EH (cell line): ENCODE measurements at places on chromosomes 6 and 20.

- no peak for DNase-seq
Observed at GRCh38 chr6:12383448-12383847, 93.3 kb downstream of the EDN1 start.

GRCh38 chr6:125393449-125393858 lies 91.7 kb upstream of the HDDC2 start:
- DNase-seq: no peak

DNA sequence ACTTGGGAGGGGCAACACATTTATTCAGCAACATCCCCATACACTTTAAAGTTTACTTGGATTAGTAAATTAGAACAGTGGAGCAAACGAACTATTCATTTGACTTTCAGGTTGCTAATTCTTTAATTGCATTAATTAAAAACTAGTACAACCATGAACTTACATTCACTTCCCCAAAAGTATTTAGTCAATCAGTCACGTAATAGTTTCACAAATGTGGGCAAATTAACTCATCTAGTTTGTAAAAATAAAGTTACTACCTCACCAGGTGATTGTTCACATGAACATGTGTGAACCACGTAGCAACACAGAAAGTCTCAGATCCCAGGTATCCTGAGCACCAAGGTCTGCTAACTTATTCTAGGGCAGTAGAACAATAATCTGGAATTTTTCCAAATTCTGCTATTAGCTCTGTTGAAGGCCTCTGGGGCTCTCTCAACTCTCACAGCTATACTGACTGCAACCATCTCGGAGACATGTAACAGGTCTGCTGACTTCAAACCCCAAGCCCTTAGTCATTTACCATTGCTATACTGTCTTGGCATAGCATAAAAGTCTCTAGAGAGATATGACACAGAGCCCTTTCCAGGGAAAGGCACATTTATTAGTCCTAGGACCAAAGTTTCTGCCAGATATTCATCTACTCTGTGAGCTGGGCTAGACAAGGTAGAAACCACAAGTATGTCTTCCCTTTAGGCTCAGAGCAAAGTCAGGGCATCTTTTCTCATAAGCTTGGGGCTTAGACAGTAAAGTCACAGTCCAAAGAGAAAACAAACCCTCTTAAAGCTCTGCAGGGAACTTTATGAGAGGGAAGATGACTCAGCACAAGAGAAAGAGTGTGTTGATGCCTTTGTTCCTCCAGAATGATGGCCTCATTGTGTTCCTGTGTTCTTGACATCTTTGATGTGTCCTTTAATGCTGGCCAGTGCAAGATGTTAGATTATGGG lies 50.9 kb upstream of the CCDC28A start:
- peak; percentile 81 for DNase-seq

DNA sequence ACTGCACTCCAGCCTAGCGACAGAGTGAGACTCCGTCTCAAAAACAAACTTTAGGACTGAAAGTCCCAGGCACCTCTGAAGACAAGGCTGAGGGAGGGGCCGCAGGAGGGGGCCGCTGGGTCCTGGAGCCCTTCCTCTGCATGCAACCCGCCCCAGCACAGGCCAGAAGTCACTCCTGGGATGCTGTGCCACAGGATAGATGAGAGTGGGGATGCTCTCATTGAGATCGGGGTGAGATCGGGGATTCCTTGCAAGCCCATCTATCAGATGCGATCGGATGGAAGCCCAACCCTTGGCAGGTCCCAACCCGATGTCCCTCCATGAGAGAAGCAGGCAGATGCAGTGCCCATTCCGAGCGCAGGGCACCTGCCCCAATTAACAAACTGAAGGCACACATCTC lies 66.5 kb downstream of the WDR27 start:
- no peak for DNase-seq

DNA sequence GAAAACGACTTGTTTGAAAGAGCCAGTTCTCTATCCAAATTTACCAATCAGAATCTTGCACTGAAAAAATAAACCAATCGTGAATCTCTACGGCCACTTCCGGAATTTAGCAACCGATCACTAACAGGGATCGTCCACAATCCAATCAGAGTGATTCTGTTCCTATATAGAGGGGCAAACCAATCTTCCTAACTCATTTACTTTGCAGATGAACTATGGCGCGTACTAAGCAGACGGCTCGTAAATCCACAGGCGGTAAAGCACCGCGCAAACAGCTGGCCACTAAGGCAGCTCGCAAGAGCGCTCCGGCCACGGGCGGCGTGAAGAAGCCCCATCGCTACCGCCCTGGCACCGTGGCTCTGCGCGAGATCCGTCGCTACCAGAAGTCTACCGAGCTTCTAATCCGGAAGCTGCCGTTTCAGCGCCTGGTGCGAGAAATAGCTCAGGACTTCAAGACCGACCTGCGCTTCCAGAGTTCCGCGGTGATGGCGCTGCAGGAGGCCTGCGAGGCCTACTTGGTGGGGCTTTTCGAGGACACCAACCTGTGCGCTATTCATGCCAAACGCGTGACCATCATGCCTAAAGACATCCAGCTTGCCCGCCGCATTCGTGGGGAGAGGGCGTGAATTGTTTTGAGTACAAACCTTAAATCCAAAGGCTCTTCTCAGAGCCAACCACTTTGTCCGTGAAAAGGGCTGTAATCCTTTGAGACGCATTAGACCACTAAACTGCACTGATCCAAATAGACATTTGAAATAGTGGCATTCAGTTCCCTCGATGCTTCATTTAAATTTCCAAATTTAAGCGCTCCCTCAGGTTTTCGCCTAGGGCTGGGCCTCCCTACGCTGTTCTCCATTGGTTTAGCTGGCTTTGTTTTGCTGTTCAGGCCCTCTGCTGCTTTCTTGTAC lies 138.0 kb downstream of the HFE start:
- peak; percentile 96 for DNase-seq

GRCh38 chr20:995170-995569 lies 6.9 kb downstream of the RSPO4 start:
- DNase-seq: no peak

DNA sequence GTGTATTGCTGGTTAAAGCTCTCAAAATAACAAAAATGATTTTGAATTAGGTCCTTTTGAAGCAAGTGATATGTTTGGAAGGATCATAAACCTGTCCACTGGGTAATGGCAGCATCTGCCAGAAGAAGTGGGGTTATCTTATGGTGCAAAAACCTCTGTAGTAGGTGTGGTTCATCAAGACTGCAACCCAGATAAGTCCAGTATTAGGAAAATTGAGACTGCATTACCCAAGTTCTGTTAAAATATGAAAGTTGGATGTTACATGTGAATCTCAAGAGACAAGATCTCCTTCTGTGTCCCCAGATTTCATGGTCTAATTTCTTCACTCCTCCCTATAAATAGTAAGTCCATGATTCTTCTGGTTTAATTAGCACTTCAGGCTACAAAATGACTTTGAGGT lies 59.4 kb downstream of the RPRD1B start:
- no peak for DNase-seq

GRCh38 chr6:14017626-14018475 lies 93.1 kb downstream of the RNF182 start:
- no peak for DNase-seq

DNA sequence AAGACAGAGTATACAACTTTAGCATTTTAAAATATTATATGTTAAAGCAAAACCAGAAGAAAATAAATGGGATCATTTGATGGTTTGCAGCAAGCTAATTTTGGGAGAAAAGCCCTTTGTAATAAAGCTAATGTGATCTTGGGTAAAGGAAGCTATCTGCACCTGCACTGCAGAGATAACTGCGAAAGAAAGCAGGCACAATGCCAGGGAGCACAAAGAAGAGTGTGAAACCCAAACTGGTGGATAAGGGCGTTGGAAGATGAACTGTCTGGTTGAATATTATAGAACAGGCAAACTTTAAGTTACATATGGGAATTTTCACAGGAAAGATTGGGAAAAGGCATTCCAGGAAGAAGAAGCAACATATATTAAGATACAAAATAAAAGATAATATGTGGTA lies 179.2 kb upstream of the KHDRBS2 start:
- no peak for DNase-seq

GRCh38 chr20:35000311-35000921 lies 44.7 kb downstream of the MYH7B start:
- no peak for DNase-seq
